NCI-H2081 (cell line): ENCODE measurements at places on chromosomes 2 and 18.

DNA sequence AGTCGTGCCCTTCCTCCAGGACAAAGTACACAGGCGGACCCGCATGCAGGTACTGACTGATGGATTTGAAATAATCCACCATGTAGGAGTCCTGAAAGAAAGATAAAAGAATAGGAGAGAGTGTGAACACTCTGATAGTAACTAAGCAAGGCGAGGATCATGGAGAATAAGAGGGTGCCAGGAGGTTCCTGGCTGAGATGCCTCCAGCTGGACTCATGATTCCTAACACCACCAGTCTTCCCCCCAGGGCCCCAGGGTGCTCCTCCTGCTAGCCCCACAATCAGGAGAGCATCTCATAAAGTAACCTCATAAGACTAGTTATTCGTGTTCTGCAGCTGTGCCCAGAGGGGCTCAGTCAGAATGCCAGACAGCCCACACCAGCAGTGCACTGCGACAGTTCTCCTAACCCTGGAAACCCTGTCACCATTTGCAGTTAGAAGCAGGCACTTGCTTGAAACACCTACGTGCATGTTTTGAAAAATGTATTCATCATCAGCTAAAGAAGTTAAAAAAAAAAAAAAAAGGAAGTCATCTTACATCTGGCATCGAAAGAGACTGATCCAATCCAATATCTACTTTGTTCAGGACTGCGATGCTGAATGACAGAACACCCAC lies 36.7 kb downstream of the RMC1 start:
- DNase-seq = no peak

GRCh38 chr18:64207820-64208219 lies 58.9 kb upstream of the LINC00305 start:
- DNase-seq = no peak

DNA sequence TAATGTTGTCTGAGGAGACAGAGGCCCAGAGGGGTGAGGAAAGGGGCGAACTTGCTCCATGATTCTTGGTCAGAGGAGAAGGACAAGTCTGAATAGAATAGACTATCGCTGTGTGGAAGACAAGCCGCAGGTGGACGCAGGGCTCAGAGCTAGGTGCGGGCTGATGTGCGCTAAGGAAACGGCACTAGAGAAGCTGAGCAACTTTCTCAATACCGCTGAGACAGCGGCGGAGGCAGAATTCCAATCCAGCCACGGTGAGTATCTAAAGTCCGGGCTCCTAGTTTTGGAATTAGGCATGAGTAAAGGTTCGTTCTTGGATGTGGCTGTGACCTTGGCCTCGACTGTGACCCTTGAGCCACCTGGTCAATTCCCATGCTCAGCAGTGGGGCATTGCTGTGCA lies 47.8 kb downstream of the CAPN13 start:
- no peak for DNase-seq

DNA sequence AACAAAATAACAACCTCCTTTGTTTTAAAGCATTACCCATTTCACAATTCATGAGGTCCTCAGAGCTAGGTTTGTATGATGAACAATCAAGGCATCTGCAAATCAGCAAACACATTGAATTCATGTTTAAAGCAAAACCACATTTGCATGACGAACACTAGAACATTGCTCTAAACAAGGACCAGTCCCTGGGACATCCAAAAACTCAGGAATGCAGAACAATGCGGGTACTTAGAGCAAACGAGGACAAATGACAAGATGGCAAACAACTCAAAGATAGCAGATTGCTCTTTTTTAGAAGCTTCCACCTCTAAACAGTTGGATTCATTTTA lies 45.7 kb upstream of the RALBP1 start:
- DNase-seq = no peak

DNA sequence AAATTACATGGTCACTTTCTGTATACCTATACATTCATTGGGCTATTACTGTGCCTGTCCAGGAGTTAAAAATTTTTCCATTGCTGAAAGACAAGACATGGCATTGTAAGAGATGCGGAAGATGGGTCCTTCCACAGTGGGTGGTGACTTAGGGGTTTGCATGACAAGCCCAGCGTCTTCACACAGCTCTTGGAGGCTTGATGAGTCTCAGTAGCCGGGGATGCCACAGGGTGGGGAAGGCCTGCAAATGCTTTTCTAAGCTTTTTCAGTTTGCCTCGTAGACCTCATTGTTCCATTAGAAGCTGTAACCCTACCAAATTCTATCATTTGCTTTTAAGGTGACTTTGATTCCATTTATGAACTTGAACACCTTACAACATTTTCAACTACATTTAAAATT lies 18.1 kb upstream of the MAPRE3 start:
- no peak for DNase-seq

DNA sequence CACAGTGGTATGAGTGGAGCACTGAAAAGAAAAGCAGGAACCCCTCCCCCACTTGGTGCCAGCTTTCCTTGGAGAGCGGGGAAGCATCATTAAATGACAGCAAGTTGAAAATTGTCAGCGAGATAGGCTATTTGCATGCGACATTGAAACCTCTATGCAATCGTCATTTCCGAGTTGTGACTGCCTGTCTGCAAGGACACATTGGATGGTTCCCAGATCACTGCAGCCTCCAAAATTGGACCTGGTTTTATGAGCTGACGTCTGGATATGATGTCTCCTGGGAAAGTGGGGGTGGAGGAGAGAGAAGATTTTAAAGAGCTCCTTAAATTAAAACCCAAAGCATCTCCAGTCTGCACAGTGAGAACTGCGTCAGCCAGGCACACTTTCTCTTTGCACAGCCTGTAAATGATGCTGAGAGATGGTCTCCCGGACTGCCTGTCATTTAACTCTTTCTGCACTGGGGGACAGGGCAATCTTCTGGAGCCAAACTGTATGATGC lies 57.8 kb upstream of the KIF5C start:
- no peak for DNase-seq
